ENCODE measurements at places on chromosomes 1 and 21. TPM values are rescaled to one million over a fixed set of nuclear protein-coding genes. Genes with fewer than 3 reads are reported as not detected.

GRCh38 chr1:2346691-2347408 lies 44.5 kb downstream of the MORN1 start:
- DNase-seq = no peak

The BCL2L15 gene
- not detected for total RNA-seq

DNA sequence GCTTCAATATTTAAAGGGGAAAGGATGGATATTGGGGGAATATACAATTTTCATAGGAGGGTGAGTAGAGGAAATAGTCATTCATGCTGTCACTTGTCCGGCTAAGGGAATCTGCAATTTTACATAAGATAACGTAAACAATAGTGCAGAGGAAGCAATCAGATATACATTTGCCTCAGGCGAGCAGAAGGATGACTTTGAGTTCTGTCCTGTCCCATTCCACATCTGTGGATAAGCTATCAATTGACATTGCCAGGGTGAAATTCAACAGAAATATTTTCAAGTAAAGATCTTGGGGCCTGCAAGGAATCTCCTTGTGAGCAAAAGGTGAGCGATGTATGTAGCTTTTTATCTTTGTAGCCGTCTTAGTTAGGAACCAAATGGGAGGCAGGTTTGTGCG lies 32.6 kb downstream of the EVA1C start:
- no peak for DNase-seq

DNA sequence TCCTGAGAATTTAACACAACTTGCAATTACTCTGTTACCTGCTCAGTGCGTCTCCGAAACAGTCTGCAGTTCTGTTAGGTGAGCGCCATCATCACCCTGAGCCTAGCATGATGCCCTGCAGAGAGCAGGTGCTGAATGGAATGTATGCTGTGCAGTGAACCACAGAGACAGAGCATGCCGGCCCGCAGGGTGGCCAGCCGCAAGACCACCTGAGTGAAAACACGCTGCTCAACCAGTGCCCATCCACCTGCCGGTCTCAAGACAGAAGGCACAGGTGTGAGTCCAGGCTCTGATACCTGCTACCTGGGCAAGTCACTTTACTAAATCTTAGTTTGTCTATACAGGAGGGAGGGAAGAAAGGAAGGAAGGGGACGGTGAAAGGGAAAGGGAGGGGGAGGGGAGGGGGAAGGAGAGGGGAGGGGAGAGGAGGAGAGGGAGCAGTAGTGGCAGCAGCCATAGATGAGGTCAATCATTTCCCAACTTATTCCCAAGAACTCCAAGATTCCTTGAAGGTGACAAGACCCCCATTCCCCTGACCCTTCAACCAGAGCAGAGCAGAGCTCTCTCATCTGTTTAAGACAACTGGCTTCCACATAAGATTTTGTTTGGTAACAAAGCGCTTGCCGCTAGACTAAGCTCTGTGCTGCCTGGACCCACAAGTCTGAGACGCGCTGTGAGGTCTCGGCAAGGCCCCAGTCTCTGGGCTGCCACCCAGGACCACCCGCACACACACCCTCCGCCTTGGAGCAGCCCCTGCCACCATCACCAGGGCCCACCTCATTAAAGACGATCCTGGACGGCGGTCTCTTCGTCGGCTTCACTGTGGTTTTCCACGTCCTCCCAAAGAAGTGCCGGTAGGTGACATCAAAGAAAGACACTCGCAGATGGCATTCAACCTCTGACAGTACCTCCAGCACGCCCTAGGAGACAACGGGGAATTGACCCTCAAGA lies 14.5 kb downstream of the NPHP4 start:
- DNase-seq = peak; percentile 48

DNA sequence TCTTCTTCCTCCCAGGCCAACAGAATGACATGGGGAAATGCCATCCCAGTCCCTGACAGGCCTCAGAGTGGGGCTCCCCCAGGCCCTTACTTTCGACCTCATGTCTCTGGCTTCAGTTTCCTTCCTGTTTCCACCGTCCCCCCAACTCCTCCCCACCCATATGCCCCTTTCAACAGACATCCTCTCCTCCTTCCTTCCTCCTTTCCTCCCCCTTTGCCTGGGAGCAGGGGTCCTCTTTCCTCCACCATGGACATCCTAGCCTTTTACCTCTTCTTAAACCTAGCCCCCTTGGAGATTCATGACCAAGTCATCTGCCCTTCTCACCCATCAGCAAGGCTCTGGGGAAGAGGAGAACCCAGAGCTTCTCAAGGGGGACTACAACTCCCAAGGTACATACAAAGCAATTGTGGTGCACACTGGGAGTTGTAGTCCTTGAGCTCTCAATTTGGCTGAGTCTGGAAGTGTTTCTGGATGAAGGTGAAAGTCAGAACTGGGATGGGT lies 4.0 kb downstream of the ZBTB7B start:
- peak; percentile 66 for DNase-seq

The NBPF4 gene
- total RNA-seq = not detected

DNA sequence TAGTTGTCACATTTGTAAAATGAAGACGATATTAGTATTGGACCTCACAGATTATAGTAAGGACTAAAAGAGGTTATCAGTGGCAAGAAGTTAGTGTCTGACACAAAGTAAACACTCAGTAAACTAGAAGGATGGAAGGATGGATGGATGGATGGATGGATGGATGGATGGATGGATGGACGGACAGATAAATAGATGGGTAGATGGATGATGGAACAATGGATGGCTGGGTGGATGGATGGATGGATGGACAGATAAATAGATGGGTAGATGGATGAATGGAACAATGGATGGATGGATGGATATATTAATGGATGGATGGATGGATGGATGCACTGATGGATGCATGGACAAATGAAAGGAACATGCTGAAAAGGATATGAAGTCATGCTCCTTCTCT lies 22.3 kb upstream of the KAZN start:
- DNase-seq = no peak

DNA sequence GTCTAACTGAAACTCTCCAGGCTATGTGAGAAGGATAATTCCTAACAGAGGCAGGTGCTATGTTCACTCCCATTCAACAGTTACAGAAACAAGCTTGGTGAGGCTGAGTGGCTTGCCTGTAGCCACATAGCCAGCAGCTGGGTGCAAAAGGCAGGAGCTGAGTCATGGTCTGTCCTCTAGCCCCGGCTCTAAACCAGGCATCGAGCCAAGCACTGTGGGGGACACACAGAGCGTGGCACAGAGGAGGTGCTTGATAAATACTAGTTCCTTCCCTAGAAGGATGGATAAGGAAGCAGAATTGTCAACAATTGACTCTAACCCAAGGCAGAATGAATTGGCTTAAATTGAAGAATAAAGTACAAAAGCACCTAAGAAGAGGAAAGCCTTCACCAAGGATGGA lies 10.4 kb upstream of the KCNA2 start:
- DNase-seq = no peak

The RNF220 gene
- total RNA-seq = 189 TPM

- no peak for DNase-seq
These were observed 1042.6 kb downstream of the PLA2G4A start for GRCh38 chr1:187871177-187871845.

DNA sequence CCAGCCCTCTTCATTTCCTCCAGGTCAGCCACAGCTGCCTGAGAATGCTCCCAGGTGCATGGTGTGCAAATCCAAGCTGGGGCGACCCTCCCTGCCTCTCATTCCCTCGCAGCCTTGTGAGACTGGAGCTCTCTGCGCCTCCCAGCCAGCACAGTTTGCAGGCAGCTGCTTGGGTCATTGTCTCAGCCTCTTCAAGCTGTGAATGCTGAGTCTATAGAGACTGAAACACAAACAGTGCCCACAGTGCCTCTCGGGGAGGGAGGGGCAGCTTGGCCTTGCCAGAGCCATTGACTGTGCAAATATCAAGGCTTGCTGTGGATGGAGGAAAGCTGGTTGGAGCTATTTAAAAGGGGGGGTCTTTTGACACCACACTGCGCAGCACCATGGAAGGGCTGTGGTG lies 10.6 kb downstream of the PLXNA2 start:
- DNase-seq = peak; percentile 78

DNA sequence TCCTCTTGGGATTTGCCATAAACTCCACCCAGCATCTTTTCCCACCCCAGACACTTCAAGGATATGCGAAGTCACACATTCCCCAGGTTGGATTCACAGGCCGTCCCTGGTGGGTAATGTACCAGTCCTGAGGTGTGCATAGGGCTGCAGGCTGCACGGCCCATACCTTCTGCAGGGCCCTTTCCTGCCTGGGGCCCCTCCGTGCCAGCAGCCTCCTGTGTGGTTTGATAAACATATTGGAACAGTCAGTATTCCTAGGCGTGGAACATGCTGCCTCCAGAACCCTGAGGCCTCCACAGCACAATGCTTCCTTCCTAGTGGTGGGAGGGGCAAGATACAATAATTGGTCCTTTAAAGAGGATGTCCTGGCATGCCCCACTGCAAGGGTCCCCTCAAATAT lies 26.6 kb downstream of the IL10RB start:
- DNase-seq = no peak

DNA sequence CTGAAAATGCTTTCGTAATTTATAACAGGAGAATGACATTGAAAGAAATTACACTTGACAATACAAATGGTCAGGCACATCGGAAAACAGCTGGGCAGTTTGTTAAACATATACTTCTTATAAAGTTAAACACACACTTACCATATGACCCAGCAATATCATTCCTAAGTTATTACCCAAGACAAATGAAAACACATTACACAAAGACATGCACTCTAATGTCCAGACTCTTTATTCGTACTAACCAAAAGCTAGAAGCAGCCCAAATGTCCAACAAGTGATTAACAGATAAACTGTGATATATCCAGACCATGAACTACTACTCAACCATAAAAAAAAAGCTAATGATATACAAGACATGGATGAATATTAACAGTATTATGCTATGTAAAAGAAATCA lies 8.5 kb downstream of the AKT3 start:
- DNase-seq = no peak

All from H7 (cell line).